ENCODE measurements at places on chromosomes 2 and 18. TPM values are rescaled to one million over a fixed set of nuclear protein-coding genes. Genes with fewer than 3 reads are reported as not detected.

DNA sequence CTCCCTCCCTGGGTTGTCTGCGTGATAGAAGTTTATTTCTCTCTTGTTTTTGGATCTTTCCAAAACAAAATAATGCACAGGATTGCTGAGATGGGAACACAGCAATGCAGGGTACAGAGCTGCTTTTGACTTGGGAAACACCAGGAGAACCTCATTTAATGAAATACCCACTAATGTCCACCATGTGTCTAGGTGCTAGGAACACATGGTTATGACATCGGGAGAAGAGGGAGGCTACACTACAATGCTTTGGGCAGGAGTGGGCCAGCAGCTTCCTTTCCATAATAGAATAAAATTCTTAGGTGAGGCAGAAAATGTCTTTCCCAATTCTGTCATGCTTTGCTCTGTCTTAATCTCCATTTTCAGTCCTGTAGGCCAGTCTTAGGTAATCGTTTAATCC, 29.2 kb upstream of the KCNF1 start:
- DNase-seq = no peak

GRCh38 chr18:9206421-9206820, 69.8 kb downstream of the ANKRD12 start:
- no peak for DNase-seq

GNLY gene
- total RNA-seq = 3.2 TPM

DNA sequence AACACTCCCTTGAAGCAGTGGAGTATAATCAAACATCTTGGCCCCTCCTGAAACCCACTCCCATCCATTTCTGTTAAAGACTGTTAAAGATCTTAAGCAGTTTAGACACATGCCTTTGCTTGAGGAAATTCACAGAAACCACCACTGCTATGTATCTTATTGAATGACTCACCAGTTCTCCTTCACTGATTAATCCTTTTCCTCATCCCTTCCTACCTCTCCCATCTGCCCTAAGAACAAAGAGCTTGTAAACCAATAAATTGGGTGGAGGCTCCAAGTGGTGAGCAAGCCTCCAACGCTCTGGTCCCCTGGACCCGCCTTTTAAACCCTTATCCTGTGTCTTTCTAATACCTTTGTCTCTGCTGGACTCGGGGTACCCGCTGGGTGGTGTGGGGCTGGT, 746.1 kb downstream of the LRP1B start:
- no peak for DNase-seq

DNA sequence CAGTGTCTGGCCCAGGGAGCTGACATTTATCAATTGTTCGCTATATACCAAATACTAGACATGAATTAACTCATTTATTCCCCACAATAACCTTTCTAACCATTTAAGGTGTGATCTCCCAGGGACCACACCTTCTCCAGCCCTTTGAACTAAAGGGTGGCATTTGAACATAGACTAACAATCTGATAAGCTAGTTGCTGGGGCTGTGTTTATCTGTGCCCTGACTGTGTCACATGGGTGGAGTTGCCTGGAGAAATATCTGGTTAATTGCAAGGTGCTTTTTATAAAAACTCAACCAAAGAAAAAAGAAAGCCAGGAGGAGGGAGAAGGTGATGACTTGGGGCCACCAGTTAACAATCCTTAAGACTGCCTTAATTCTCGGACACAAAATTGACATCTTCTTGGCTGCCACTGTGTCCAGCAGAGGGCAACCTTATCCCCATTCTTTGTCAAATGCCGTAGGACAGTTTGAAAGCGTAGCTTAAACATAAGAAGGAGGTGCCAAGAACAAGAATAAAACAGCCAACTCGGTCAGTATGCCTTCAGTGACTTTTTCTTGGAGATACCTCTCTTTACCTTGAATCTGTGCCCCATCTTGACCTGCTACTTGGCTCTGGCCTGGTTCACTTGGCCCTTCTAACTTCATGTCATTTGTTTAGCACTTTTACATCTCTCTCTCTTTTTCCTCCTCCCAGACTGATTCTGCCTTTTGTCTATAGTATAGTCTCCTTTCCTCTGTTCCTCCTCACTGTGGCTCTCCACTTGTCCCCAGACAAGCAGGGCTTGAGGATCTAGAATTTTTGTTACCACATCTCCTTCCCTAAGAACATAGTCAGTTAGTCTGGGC, 183.4 kb downstream of the MYO3B start:
- DNase-seq = peak; percentile 77

GRCh38 chr2:181430406-181431118, 26.6 kb upstream of the ITGA4 start:
- DNase-seq = peak; percentile 27

SPRED2 gene
- 8.0 TPM for total RNA-seq

ASB18 gene
- total RNA-seq = not detected

GRCh38 chr2:239298116-239298804, 102.6 kb downstream of the HDAC4 start:
- DNase-seq = peak; percentile 91

DNA sequence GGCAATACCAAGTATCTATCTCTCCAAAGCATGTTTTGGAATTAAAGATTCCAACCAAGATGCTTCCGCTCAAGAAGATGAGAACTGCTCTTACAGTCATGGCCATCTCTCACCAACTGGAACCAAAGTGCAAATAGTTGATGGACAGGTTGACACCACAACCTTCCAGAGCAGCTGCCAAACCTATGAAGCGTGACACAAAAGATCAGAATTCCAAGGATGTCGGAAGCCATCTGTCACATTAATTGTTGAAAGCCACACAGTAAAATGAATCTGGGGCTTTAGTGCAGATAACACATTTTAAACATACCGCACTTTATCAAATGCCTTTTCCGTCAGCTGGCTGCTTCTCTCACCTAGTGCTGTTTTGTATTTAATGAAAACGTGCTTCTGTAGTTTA, 195.7 kb downstream of the CDH20 start:
- no peak for DNase-seq

- DNase-seq = no peak
Measured at GRCh38 chr2:134244587-134244986, 9.3 kb upstream of the MGAT5 start.

GRCh38 chr18:11654736-11655605, 34.1 kb upstream of the GNAL start:
- DNase-seq = peak; percentile 71

DNA sequence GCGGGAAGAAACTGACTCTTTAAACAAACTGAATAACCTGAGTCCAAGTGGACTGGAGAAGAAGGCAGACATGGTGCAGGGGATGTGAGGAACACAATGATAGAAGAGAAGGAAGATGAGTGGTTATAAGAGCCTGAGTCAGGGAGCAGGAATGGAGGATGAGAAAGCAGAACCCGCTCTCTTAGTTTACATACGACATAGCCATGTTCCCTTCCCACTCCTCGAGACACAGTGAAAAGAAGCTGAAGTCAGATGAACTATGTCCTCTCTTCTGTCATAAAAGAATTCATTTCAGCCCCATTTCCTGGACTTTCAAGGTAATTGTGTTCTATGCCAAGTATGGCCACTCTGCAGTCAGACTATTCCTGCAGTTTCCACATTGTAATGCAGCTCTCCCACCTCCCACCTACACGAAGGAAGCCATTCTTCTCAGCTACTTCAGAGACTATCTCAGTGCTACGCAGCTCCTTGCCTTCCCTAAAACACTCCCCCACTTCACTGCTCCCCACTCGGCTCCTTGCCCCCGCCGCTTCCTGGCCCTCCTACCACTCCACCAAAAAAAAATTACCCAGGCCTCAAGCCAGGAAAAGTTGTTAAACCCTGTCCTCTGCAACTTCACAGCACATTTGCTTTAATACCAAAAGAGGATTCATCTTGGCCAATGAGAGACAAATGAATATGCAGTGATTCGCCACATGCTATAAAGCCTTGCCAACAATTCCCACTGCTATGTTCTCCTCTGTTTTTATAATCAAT, 323.4 kb upstream of the EPHA4 start:
- DNase-seq = no peak

DNA sequence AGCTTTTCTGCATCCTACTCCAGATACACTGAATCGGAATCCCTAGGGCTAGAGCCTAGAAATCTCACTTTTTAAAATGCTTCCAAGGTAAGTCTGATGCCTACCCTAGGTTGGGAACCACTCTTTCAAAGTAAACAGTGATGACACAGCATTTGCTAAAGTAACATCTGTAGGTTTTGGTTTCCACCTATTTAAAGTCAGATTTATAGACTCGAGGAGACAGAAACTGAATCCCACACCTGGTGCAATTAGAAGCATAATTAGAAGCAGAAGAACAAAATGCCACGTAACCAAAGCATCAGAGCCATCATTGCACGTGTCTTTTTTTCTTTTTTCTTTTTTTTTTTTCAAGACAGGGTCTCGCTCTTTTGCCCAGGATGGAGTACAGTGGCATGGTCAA, 40.9 kb downstream of the PDK1 start:
- DNase-seq = no peak

KHK gene
- 10.2 TPM for total RNA-seq

DGKD gene
- 68.9 TPM for total RNA-seq
